ENCODE measurements at places on chromosomes 13 and 19. TPM values are rescaled to one million over a fixed set of nuclear protein-coding genes. Genes with fewer than 3 reads are reported as not detected.

The ZNF528 gene
- not detected for total RNA-seq

The FXYD3 gene
- total RNA-seq = 38.9 TPM

The BCAM gene
- total RNA-seq = 150 TPM

The S1PR5 gene
- not detected for total RNA-seq

The PLPPR3 gene
- total RNA-seq = not detected

The RPL21 gene
- total RNA-seq = 1,125 TPM

The ZNF135 gene
- total RNA-seq = not detected

The SYNE4 gene
- 9.4 TPM for total RNA-seq

The ZSCAN5B gene
- not detected for total RNA-seq

The IGLON5 gene
- not detected for total RNA-seq

The ATP1A3 gene
- 0.10 TPM for total RNA-seq

The ACTMAP gene
- total RNA-seq = 2.6 TPM

The ZNF665 gene
- not detected for total RNA-seq

DNA sequence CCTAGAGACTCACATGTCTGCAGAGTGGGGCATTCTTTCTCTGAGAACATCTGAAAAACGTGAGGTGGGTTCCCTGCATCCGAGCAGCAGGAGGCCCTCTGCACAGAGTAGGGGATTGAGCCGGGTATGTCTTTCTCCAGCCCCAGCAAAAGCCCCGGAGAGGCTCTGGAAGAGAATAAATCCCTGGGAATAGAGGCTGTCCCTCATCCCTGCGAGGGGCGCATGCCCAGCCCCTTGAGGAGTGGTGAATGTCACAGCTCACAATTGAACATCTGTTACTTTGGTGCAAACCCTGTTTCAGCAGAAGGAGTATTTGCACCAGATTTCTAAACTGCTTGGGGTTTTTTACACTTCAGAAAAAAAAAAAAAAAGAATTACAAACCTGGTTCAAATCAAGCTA lies 164.6 kb downstream of the FGF14 start:
- DNase-seq = no peak

GRCh38 chr13:113874177-113874576 lies 10.3 kb upstream of the GAS6 start:
- DNase-seq = no peak

DNA sequence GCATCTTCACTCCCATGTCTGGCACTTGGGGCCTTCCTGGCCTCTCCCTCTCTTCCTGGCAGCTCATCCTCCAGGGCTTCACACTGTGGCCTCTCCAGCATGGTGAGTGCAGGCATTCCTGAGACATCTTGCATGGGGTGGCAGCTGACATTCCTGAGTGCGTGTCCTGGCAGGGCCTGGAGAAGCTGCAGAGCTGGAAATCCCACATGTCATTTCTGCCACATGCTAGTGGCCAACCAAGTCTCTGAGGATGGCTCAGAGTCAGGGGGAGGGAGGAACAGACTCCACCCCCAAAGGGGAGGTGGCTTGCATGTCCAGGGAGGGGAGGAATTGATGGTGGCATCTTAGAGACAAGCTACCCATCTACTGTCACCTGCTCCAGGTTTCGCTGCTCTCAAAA lies 41.6 kb upstream of the AMER2 start:
- DNase-seq = no peak

DNA sequence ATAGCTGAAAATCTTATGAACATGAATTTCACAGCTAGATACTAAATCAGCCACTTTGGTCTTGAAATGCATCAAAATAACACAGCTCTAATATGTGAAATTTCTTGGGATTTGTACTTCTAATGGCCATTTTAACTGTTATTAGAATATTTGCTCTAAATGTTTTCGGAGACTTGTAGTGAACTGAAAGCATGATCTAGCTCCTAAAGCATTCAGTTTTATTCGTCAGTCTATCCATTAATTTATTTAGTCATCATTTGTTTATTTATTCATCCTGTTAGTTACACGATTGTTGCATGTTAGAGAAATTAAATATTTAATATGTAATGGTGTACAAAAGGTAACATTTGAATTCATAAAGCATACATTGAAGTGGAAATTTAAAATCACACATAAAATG lies 1132.7 kb downstream of the SLITRK1 start:
- DNase-seq = no peak

GRCh38 chr19:40093416-40093815 lies 2.7 kb upstream of the ZNF780A start:
- no peak for DNase-seq

DNA sequence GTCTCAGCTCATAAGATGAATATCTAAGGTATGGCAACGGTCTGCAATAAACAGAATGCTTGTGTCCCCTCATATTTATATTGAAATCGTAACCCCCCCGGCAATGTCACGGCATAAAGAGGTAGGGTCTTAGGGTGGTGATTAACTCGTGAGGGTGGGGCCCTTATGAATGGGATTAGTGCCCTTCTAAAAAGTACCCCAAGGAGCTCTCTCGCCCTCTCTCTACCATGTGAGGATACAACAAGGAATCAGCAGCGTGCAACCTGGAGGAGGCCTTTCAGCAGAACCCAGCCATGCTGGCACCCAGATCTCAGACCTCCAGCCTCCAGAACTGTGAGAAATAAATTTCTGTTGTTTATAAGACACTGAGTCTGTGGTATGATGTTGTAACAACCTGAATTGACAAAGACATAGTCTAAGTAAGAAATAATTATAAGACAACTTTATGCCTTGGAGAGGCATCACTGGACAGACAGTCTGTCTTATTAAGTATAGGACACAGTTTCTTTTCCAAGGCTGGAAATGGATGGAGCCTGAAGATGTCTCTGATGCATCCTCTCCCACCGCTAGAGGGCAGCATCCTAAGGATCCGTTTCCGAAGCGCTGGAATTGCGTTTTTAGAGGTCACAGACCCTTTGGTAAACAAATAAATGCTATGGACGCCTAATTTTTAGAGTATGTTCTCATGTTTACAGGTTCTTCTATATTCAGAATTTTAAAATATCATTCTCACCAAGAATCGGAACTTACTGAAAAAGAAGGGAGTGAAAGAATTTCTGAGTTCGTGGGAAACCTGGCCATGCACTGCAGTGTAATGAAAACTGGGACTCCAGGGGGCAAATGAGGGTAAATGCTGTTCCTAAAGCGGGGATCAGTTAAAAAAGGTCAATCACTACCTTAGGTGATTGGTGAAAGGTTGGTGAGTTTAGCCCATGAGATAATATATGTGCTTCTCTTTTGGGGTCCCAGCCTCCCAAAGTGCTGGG lies 13.3 kb upstream of the LEUTX start:
- peak; percentile 83 for DNase-seq

GRCh38 chr19:33286899-33287298 lies 15.4 kb downstream of the CEBPA start:
- DNase-seq = no peak

DNA sequence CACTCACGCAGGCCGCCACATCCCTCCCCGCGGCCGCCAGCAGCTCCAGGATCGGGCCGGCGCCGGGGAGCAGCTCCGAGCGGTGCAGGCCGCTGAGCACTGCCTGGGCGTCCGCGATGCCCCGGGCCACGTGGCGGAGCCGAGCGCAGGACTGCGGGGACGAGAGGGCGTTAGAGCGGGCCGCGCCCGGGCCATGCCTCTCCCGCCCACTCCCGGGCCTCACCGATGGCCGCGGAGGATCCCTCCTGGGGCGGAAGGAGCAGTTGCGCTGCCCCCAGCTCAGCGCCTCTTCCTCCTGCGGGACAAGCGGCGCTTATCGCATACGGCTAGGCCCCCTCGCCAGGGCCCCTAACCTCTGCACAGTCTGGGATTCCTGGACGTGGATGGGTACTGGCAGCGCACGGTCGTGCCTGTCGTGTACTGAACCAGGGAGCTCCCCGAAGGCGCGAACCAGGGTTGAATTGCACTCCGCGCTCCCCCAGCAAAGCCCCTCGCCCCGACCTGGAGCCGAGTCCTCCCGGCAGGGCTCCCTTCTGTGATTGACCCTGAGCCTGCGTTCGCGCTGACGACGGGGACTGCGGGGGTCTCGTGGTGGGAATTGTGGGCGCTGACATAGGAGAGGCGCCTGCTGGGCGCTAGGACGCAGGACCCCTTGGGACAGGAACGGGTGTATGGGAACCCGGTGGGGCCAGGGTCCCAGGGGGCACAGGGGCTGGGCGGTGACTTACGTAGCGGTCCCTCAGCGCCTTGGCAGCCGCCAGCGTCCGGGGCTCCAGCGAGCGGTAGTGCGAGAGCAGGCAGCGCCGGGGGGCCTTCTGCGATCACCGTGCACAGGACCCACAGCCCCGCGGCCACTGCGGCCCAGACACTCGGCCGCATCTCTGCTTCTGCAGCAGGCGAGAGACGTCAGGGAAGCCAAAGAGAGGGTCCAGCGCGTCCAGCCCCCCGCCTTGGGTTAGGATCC lies 673 bp downstream of the IFNL4 start:
- no peak for DNase-seq

DNA sequence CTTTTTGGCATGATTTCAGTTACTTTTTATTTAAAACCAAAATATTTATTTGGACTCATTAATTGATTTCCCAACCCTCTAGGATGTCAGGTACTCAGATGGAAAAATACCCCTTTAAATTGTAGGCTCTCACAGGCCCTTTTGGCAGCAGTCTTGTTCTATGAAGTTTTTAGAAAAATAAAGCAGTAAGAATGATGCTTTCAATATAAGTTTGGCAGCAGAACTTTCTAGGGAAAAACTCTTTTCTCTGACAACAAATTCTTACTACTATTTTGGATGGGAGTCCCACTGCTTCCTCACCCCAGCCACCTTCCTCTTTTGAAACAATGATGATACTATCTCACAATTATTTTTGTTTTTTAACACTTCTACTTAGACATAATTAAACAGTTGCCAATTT lies 581.6 kb upstream of the SGCG start:
- no peak for DNase-seq

GRCh38 chr19:35045667-35046300 lies 4.3 kb downstream of the HPN start:
- peak; percentile 63 for DNase-seq

DNA sequence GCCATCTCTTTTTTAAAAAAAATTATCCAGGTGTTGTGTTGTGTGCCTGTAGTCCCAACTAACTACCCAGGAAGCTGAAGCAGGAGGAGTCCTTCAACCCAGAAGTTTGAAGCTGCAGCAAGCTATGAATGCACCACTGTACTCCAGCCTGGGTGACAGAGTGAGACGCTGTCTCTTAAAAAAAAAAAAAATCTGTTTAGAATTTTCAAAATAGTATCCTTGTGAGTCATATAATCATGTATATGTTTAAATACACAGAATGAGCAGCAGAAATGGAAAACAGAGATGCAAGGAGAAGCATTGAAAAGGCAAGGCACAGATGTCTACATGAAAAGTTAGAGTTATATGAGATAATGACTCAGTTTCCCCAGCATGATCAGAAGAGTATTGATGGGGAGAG lies 31.2 kb downstream of the SYDE1 start:
- DNase-seq = no peak

DNA sequence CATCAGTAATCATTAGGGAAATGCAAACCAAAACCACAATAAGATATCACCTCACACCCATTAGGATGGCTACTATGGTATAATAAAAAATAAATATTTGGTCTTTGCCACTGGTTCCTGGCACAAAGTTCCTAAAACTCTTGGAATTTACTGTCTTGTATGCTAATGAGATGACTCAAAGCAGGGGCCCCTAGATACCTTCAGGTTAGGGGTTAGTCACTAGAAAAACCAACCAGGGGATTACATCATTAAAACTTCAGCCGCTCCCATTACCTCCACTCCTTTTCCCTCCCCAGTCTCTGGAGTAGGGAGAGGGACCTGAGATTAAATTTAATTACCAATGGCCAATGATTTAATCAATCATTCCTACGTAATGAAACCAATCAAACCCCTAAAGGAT lies 49.6 kb downstream of the THSD1 start:
- DNase-seq = no peak

GRCh38 chr13:45441633-45442032 lies 23.1 kb upstream of the COG3 start:
- peak; percentile 23 for DNase-seq

DNA sequence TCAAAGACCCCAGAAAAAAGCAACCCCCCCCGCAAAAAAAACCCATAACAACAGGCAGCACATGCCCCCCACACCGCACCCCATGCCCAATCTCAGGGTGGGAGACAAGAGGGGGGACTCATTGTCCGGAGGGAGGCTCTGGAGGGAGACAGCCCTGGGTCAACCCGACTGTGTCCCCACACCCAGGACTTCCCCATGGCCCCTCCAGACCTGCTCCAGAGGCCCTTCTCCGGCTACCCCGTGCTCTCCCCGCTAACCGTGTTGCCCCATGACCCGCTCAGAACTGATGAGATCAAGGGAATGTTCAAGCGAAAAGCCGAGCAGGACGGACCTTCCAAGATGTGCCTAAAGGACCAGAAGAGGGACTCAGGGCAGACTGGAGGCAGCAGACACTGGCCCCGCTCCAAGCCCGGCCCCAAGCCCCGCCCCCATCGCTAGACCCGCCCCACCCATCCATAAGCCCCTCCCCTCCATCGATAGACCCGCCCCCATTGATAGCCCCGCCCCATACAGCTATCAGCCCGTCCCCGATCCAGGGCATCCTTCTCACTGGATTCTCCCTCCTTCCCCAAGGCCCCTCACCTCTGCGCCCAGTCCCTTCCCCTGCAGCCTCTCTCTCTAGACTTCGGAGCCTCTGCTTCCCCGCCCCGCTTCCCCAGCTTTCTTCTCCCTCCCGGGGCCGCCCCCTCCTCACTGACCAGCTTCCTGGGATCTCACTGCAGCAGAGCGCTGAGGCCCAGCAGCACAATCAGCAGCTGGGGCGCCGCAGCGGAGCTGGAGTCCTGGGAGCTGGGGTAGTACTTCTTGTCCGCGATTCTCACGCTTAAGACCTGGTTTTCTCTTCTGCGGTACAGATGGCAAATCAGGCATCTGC lies 2.2 kb downstream of the BST2 start:
- DNase-seq = peak; percentile 26

- DNase-seq = peak; percentile 44
Observed at GRCh38 chr19:4094761-4095487, 28.2 kb upstream of the ZBTB7A start.

- no peak for DNase-seq
Observed at GRCh38 chr19:35752746-35753350, 4.0 kb downstream of the HSPB6 start.

- no peak for DNase-seq
Observed at GRCh38 chr13:97200081-97200942, 21.8 kb upstream of the MBNL2 start.

GRCh38 chr19:18905513-18906236 lies 9.7 kb upstream of the CERS1 start:
- DNase-seq = no peak

DNA sequence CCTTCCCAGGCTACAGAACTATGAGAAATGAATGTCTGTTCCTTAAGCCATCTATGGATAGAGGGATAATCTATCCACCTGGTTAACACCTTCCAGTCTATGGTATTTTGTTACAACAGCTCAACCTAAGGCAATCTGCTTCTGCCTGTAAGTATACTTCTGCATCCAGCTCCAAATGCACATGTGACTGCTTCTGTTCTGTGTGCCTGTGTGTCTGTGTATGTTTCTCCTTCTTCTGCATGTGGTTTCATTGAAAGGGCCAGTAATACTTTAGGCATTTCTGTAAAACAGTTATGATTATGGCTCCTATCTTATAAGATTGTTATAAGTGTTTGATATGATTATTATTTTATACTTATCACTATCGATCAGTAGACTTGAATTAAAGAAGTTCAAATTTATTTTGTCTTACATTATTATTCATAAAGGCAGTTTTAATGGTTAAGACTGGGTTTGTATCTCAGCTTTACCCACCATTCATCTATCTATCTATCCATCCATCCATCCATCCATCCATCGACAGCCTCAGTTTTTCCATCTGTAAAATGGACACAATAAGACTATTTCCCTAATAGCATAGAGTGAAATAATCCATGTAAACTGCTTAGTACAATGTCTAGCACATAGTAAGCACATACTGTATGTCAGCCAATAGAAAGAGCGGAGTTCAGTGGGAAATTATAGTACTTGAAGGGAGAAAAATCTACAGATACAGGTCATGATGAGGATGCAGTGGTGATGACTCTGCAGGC lies 37.5 kb upstream of the TM9SF2 start:
- no peak for DNase-seq
